Esophagus (tissue), 2 donors: ENCODE measurements at places on chromosomes 6 and 20. TPM values are rescaled to one million over a fixed set of nuclear protein-coding genes. Genes with fewer than 3 reads are reported as not detected.

Gene COL11A2
- polyA plus RNA-seq = 1.3 TPM

Gene CCN6
- polyA plus RNA-seq = 0.02 TPM

Gene B4GALT5
- 17.9 TPM for polyA plus RNA-seq

Gene TFAP2D
- polyA plus RNA-seq = not detected

Gene HUS1B
- 0.22 TPM for polyA plus RNA-seq

Gene EBF4
- polyA plus RNA-seq = 7.0 TPM

Gene MTFR2
- polyA plus RNA-seq = 1.7 TPM

Gene GLP1R
- polyA plus RNA-seq = not detected

Gene MOG
- polyA plus RNA-seq = not detected

Gene CAPN11
- polyA plus RNA-seq = 0.19 TPM

Gene SLC22A16
- not detected for polyA plus RNA-seq

Gene RFX6
- polyA plus RNA-seq = 0.01 TPM

Gene RRAGD
- 22.4 TPM for polyA plus RNA-seq
